ENCODE measurements at places on chromosomes 12 and 14.
A peak's percentile ranks its signal among the peaks of the same experiment; 100 is the strongest.

- peak overlapping the region; percentile 72 for H3K4me3 ChIP-seq
- H3K27me3 ChIP-seq, result no peaks in the 10 kb centered on the region
- peaks cover 91% of the 10 kb centered on the region for H3K4me1 ChIP-seq
- peak overlapping the region; percentile 86 for H3K27ac ChIP-seq
- DNase-seq, result no peak
Observed at GRCh38 chr14:73744874-73745529, 30.8 kb upstream of the PNMA1 start.

DNA sequence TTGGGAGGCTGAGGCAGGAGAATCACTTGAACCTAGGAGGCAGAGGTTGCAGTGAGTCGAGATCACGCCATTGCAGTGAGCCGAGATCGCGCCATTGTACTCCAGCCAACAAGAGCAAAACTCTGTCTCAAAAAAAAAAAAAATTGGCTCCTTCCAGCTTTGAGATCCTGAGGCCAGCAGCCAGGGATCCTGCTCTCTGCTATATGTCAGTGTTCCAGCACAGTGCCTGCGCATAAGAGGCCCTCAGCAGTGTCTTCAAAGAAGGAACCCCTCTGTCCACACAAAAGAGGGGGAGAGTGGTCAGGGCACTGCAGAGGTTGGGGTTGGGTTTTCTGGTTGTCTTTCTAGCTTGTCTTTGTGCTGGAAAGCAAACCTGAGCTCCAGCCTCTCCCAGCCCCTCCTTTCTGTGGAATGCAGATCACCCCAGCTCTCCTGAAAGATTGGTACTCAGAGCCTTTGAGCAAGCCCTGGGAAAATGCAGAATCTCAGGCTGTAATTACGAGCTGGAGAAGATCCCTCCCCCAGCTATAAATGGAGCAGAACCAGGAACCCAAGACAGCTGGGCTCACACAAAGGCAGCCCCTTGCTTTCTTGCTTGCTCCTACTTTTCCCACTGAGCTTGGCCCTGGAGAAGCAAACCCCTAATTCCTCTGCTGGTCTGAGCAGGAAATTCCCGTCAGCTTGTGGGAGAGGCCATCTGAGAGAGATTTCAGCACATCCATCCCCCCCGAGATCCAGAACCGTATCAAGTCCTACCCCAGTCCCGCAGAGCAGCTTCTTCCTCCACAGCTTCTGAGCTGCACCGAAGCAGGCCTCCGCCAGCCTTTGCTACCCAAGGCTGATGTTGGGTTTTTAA, 205.7 kb downstream of the ZFP36L1 start:
- no peaks in the 10 kb centered on the region for H3K36me3 ChIP-seq
- H3K4me3 ChIP-seq, result no peak overlapping the region
- peaks cover 2% of the 10 kb centered on the region for H3K27me3 ChIP-seq
- DNase-seq, result no peak

DNA sequence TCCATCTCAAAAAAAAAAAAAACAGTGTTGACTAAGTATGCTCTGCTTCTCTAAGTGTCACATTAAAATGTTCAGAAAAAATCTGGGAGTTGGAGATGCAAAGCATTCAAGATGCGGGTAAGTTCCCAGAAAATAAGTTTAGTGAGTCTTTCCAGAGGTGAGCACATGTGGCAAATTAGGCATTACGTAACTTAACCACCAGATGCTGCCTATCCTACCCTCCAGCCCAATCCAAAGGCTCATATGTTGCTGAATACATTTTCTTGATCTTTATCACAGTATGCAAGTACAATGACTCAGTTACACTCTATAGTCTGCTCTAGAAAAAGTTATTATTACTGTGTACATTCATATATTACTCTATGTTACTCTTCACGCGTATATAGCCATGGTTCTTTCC, 3.6 kb downstream of the SLC2A14 start:
- DNase-seq, result no peak
- no peak overlapping the region for H3K27ac ChIP-seq
- H3K4me3 ChIP-seq, result no peak overlapping the region
- H3K36me3 ChIP-seq, result no peaks in the 10 kb centered on the region

DNA sequence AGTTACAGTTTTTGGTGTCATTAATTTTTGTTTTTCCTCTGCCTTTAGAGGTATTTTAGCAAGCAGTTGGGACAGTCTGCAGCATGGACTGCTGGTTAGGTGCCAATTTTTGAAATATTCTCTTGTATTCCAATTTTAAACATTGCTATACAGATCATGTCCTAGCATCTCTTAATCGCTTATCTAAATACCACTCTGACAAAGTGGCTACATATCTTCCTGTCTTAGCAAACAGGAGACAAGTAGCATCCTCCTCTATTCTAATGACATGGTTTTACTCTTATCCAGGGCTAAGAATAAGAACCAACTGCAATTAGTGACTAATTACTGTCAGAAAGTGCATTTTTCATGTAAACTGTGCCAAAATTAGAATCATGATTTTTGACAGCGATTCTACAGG, 117.8 kb upstream of the ATP2B1 start:
- H3K36me3 ChIP-seq, result no peaks in the 10 kb centered on the region
- peaks cover 6% of the 10 kb centered on the region for H3K4me1 ChIP-seq
- DNase-seq, result no peak
- no peak overlapping the region for H3K27ac ChIP-seq
- no peak overlapping the region for H3K4me3 ChIP-seq
- H3K27me3 ChIP-seq, result peaks cover 16% of the 10 kb centered on the region
